Fibroblast of skin of right quadriceps (primary cell): ENCODE measurements at places on chromosomes 11 and 22.

GRCh38 chr22:49234459-49234858 lies 593.2 kb downstream of the BRD1 start:
- DNase-seq: no peak

GRCh38 chr11:77502346-77502905 lies 28.5 kb upstream of the PAK1 start:
- peak; percentile 28 for DNase-seq

DNA sequence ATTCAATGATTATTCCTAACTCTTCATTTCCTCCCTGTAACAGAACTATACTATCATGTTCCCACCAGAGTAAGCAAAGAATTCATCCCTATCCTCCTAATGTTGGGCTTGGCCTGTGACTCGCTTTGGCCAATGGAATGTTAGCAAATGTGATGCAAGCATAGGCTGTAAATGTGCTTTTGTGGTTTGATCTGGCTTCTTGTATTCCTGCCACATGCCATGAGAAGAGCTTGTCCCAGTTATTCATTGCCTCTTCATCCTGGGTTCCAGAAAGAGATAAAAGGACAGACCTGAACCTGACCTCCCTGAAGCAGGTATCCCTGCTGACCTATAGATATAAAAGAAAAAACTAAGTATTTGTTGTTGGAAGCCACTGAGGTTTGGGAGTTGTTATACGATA lies 51.0 kb downstream of the SYTL2 start:
- peak; percentile 92 for DNase-seq

GRCh38 chr22:32562401-32562800 lies 87.8 kb downstream of the FBXO7 start:
- no peak for DNase-seq
